ENCODE measurements at places on chromosomes 13 and 19.

DNA sequence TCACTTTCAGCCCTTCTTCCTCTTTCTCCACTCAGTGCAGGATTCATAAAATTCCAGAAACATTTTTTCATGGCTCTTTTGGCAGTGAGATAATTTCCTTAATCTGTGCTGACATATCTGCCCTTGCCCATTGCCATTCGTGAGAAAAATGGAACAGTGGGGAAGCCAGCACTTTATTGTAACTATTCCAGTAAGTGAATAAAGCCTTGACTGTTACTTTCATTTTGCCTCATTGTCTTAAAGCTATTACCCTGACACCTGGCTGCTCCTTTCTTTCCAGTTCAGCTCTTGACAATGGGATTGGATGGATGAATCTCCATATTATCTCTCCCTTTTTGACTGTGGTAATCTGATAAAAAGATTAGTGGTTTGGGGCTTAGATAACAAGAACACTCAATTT is 1068.1 kb upstream of the PCDH20 start:
- H3K36me3 ChIP-seq = no peaks in the 10 kb centered on the region
- no peak for DNase-seq
- no peak overlapping the region for H3K27ac ChIP-seq

DNA sequence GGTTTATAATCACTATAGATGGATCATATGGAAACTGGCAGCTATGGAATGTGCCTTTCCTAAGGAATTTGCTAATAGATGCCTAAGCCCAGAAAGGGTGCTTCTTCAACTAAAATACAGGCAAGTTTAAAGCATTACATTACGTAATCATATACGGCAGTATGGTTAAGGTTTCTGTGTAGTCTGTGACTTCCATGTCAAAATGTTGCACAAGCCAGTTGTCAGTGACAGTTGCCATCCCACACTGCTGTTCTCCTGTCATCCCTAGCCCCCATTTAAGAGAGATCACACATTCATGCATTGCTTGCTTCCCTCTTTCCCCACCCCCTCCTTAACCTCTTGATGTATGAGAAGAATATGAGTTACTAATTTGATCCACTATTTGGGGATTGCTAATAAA is 47.3 kb downstream of the BRCA2 start:
- H3K4me3 ChIP-seq = no peak overlapping the region
- no peaks in the 10 kb centered on the region for H3K27me3 ChIP-seq
- H3K4me1 ChIP-seq = no peaks in the 10 kb centered on the region
- DNase-seq = no peak

- DNase-seq = no peak
- no peaks in the 10 kb centered on the region for H3K36me3 ChIP-seq
- no peaks in the 10 kb centered on the region for H3K27me3 ChIP-seq
- peak overlapping the region; percentile 82 for H3K27ac ChIP-seq
- H3K4me3 ChIP-seq = peak overlapping the region; percentile 75
These were observed 857 bp upstream of the MAP2K7 start for GRCh38 chr19:7902796-7903243.

DNA sequence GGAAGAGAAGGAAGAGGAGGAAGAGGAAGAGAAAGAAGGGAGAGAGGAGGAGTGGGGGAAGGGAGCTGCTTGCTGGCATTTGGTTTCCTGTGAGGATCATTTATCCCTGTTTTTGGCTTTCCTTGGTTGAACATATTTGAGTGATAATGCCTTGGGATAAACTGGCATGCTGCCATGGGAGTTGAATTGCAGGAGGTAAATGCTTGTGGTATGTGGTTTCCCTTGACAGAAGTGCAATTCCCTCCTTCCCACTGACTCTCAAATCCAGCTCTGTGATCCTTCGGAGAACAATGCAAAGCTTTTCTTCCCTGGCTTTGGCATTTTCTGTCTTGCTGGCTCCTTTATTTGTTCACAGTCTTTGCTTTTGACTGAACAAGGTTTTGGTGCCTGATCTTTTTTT is 27.2 kb upstream of the CBY2 start:
- no peak for DNase-seq
- no peak overlapping the region for H3K4me3 ChIP-seq
- H3K36me3 ChIP-seq = no peaks in the 10 kb centered on the region
- no peaks in the 10 kb centered on the region for H3K27me3 ChIP-seq
- H3K27ac ChIP-seq = no peak overlapping the region
- no peaks in the 10 kb centered on the region for H3K4me1 ChIP-seq

GRCh38 chr19:18478545-18479311 is 40.8 kb upstream of the ISYNA1 start:
- peak overlapping the region; percentile 65 for H3K27ac ChIP-seq
- peaks cover 24% of the 10 kb centered on the region for H3K4me1 ChIP-seq
- H3K36me3 ChIP-seq = no peaks in the 10 kb centered on the region
- no peak overlapping the region for H3K4me3 ChIP-seq
- peak; percentile 41 for DNase-seq

GRCh38 chr13:33634546-33634982 is 183.4 kb upstream of the RFC3 start:
- no peaks in the 10 kb centered on the region for H3K27me3 ChIP-seq
- H3K4me3 ChIP-seq = no peak overlapping the region
- no peaks in the 10 kb centered on the region for H3K36me3 ChIP-seq
- no peak for DNase-seq
- H3K4me1 ChIP-seq = peaks cover 3% of the 10 kb centered on the region

- H3K27me3 ChIP-seq = no peaks in the 10 kb centered on the region
- no peak overlapping the region for H3K4me3 ChIP-seq
- no peak overlapping the region for H3K27ac ChIP-seq
These were observed 1917.4 kb downstream of the OLFM4 start for GRCh38 chr13:54945973-54946372.

GRCh38 chr13:113497217-113497616 is 6.7 kb upstream of the DCUN1D2 start:
- H3K4me3 ChIP-seq = no peak overlapping the region
- no peak overlapping the region for H3K27ac ChIP-seq
- no peaks in the 10 kb centered on the region for H3K27me3 ChIP-seq
- peaks cover 7% of the 10 kb centered on the region for H3K36me3 ChIP-seq

DNA sequence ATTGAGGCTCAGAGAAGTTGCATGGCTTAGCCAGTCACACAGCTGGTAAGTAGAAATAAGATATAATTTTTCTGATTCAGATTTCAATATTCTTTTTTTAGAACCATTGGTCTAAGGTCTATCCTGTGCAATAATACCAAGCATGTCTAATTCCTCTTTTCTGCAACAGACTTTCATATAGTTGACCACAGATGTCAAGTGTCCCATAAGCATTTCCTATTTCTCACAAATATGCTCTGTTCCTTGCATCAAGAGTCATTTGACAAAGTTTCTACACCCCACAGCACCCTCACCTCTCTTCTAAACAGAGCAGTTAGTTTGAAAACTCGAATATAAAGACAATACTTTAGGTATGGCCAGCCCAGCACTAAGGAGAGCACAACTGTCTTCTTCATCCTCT is 26.8 kb upstream of the SACS start:
- no peak overlapping the region for H3K27ac ChIP-seq
- no peak overlapping the region for H3K4me3 ChIP-seq
- peaks cover 17% of the 10 kb centered on the region for H3K4me1 ChIP-seq

- no peak for DNase-seq
- peaks cover 8% of the 10 kb centered on the region for H3K27me3 ChIP-seq
- H3K4me1 ChIP-seq = no peaks in the 10 kb centered on the region
- no peak overlapping the region for H3K4me3 ChIP-seq
These were observed 6.2 kb upstream of the KLK13 start for GRCh38 chr19:51071095-51071405.

GRCh38 chr19:30668521-30669155 is 296.5 kb downstream of the ZNF536 start:
- DNase-seq = no peak
- no peaks in the 10 kb centered on the region for H3K4me1 ChIP-seq
- no peaks in the 10 kb centered on the region for H3K36me3 ChIP-seq

GRCh38 chr13:96636001-96636709 is 358.1 kb downstream of the OXGR1 start:
- no peak overlapping the region for H3K4me3 ChIP-seq
- no peak for DNase-seq
- H3K36me3 ChIP-seq = no peaks in the 10 kb centered on the region
- H3K4me1 ChIP-seq = no peaks in the 10 kb centered on the region
- no peaks in the 10 kb centered on the region for H3K27me3 ChIP-seq
- H3K27ac ChIP-seq = no peak overlapping the region

DNA sequence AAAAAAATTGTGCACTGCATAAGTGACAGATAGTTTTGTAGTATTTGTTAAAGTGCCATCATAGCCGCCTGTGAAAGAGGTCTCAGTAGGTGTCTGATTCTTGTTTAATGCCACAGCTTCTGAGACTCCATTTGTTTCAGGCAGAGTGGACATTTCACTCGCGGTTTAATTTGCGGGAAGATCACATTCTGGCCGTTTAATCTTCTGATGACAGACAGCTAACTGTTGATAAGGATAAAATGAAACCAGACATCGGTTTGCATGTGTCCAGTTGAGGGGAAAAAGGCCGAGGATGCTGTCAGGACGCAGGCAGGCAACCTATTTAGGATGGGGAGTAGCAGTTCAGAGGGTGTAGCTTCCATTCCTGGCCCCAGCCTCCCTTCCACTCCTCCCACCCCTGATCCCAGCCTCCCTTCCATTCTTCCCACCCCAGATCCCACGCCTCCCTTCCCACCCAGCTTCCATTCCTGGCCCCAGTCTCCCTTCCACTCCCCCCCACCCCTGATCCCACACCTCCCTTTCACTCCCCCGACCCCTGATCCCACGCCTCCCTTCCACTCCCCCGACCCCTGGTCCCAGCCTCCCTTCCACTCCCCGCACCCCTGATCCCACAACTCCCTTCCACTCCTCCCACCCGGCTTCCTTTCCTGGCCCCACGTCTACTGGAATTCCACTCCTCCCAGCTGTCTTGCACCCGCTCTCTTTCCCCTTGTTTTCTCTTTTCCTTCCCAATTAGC is 23.8 kb downstream of the ATP11A start:
- peaks cover 11% of the 10 kb centered on the region for H3K4me1 ChIP-seq
- no peak overlapping the region for H3K4me3 ChIP-seq
- H3K27ac ChIP-seq = no peak overlapping the region
- H3K27me3 ChIP-seq = no peaks in the 10 kb centered on the region
- no peak for DNase-seq
- no peaks in the 10 kb centered on the region for H3K36me3 ChIP-seq

DNA sequence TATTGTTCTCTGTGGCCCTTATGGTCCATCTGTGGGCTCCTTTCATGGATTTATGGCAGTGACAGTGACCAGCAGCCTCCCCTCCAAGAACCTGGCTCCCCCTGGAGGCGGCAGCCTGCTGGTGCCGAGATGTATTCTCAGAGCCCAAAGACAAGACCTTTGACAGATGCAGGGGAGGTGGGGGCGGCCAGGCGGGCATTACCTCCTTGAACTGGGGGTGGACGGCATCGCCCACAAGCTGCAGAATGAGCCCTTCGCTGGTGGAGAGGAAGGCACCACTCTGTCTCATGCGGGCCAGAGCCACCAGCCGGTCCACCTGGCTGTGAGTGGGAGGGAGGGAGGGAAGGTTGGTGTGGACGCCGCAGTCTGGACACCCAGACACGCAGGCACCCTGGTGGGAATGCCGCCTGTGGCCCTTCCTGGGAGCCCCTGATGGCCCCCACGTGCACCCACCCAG is 6.6 kb downstream of the ISOC2 start:
- DNase-seq = peak; percentile 57
- peaks cover 6% of the 10 kb centered on the region for H3K27me3 ChIP-seq
- no peak overlapping the region for H3K4me3 ChIP-seq
- H3K4me1 ChIP-seq = peaks cover 15% of the 10 kb centered on the region
- H3K27ac ChIP-seq = no peak overlapping the region
- H3K36me3 ChIP-seq = peaks cover 2% of the 10 kb centered on the region

DNA sequence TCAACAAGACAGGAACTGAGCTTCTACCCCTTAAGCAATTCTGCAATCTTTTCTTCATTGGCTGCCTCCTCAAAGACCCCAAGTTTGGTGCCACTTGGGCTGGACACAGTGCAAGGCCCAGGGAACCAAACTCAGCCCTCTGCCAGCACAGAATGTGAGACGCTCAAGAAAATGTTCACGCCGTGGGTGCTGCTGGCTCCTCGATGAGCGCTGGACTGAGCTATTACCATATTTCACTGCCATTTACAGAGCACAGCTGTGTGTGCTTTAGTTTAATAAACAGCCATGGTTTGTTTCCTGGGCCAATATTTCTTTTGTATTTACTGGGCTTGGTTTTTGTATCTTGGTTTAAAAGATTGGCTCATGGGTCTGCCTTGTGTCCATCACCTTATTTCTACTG is 138.8 kb upstream of the VSTM2B start:
- H3K4me3 ChIP-seq = no peak overlapping the region
- no peaks in the 10 kb centered on the region for H3K4me1 ChIP-seq
- no peak for DNase-seq
- H3K36me3 ChIP-seq = no peaks in the 10 kb centered on the region
- H3K27me3 ChIP-seq = no peaks in the 10 kb centered on the region

DNA sequence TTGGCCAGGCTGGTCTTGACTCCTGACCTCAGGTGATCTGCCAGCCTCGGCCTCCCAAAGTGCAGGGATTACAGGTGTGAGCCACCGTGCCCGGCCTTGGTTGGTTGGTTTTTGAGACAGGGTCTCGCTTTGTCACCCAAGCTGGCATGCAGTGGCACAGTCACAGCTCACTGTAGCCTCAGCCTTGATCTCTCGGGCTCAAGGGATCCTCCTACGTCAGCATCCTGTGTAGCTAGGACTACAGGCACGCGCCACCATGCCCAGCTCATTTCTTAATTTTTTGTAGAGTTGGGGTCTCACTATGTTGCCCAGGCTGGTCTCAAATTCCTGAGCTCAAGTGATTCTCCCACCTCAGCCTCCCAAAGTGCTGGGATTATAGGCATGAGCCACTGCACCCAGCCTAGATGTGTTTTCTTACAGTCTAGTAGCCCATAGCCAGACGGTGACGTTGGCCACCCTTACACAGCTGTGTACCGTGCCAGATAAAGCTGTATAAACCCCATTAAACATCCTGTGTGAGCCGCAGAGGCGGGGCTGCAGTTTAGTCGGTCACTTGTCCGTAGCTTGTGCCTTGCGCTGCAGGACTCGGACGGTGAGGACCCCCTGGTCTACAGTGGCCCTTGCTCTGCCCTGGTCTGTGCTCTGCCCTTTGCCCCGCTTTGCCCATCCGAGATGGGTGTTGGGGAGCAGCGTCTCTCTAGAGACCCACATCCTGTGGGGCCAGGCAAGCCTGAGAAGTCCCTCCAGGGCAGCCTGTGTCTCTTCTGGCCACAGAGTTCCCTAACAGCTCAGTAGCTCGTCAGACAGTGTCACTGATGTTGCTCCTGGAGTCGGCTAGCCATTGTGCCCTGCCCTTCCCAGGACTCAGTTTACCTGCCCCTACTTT is 9.8 kb downstream of the IRF3 start:
- no peaks in the 10 kb centered on the region for H3K4me1 ChIP-seq
- no peaks in the 10 kb centered on the region for H3K27me3 ChIP-seq
- H3K4me3 ChIP-seq = no peak overlapping the region
- H3K36me3 ChIP-seq = peaks cover 77% of the 10 kb centered on the region
- H3K27ac ChIP-seq = no peak overlapping the region
